ENCODE measurements at places on chromosomes 1 and 21.

GRCh38 chr21:37366482-37367316 is at the start of gene DYRK1A:
TSS of gene DYRK1A (plus strand) at chr21:37366773. CDS start at chr21:37420375, 53,602 bp downstream.
- DNase-seq, result peak; percentile 98

- no peak for DNase-seq
These were observed 39.3 kb downstream of the NAV1 start for GRCh38 chr1:201578008-201578888.

DNA sequence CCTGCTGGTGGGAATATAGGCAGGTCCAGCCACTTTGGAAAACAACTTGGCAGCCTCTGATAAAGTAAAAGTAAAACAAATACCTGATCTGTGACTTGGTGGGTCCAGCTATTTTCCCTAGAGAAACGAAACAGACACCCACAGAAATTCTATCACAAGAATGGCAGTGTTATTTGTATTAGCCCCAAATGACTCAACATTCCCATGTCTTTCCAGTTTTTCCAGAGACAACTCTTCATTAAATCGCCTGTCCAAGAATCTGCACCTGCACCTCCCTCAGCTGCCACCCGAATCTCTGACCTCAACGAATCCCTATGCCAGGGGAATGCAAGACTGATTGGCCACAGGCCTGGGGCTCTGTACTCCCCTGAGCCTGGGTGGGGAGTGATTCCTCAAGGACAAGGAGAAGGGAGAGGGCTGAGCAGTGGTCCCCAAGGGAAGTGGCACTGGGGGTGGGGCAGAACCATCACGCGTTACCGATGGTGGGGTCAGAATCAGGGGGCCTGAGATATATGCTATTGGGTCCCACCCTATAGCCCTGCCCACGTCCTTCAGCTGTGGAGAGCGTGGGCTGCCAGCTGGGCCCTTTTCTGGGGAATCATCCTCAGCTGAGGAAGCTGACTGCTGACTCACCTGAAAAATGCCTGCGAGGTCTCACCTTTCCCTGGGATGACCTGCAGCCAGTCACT is 553.0 kb downstream of the PTPRU start:
- no peak for DNase-seq

- DNase-seq, result no peak
These were observed 8.6 kb downstream of the LAMC2 start for GRCh38 chr1:183194527-183195141.

- DNase-seq, result no peak
These were observed 22.8 kb upstream of the C1orf174 start for GRCh38 chr1:3922851-3923250.

All from stimulated activated CD8-positive, alpha-beta memory T cell treated with anti-CD3 and anti-CD28 coated beads, Interleukin-15, amount 100 ng/mL, for 4 hours (primary cell).